ENCODE measurements at places on chromosomes 16 and 17.

DNA sequence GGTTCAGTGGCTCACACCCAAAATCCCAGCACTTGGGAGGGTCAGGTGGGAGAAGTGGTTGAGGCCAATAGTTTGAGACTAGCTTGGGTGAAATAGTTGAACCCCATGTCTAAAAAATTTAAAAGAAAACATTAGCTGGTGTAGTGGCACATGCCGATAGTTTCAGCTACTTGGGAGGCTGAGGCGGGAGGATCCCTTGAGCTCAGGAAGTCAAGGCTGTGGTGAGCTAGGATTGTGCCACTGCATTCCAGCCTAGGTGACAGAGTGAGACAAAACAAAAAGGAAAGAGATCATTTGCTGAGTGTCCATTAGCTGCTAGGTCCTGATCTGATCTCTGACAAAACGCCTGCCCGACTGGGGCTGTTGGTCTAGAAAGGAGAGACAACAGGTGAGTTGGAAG lies 14.1 kb upstream of the DBNDD1 start:
- no peak for DNase-seq

- DNase-seq: no peak
Observed at GRCh38 chr17:77282524-77283515, 142.1 kb downstream of the SEC14L1 start.

DNA sequence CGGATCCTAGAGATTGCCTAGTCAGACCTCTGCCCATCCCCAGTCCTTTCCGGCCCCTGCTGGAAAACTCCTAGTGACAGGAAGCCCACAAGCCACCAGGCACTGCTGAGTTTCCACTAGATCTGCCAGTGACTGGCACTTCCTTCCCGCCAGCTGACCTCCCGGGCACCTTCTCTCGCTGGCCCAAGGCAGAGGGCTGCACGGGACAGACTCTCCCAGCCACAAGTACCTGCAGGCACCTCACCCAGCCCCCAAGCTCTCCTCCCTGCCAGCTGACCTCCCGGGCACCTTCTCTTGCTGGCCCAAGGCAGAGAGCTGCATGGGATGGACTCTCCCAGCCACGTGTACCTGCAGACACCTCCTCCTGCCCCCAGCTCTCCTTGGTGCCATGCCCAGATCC lies 66.3 kb upstream of the DOC2B start:
- no peak for DNase-seq

GRCh38 chr17:59964482-59965328 lies at the start of gene RNFT1:
RNFT1 (minus strand) TSS chr17:59964740; CDS start chr17:59964663, 77 bp downstream.
- peak; percentile 73 for DNase-seq

- no peak for DNase-seq
Observed at GRCh38 chr16:86198206-86199118, 299.5 kb downstream of the IRF8 start.

GRCh38 chr17:4364622-4365041 lies 1.8 kb downstream of the UBE2G1 start:
- DNase-seq: no peak

DNA sequence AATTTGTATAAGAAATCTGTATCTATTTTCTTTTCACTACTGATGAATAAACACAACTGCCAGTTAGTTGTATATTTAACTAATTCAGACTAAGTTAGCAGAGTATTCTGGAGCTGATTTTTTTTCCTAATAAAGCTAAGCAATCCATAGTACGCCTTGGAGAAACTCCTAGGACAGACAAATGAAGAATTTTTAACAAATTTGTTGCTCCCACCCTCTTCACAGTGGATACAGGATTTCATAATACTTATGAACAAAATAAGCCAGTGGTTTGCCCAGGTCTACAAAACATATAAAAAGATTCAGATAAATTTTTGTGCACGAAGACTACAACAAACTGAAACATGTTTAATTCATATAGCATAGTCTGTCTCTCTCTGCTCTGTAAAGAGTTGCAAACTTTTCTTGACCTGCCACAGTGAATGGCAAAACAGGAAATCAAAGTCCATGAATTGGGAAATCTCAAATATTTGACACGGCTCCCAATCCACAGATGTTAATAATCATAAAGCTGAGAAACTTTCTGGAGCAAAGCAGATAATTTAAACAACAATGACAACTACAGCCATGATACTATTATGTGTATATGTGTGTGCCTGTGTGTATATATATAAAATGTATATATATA lies 594 bp upstream of the ABCA6 start:
- DNase-seq: no peak

DNA sequence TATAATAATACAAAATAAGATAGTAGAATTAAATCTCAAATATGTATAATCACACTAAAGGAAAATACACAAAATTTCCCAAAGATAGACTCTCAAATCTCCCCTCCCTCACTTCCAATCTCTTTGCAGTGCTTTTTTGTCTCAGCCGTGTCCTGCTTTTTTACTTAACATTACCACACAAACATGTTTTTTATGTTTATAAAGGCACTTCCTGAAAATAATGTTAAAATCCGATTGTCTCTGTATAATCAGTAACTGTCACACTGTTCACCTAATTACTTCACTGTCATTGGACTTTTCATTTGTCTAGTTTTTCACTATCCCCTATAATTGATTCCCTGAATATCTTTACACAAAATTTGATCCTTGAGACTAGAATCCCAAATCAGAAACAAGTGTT lies 38.2 kb upstream of the ALDH3A2 start:
- DNase-seq: no peak

DNA sequence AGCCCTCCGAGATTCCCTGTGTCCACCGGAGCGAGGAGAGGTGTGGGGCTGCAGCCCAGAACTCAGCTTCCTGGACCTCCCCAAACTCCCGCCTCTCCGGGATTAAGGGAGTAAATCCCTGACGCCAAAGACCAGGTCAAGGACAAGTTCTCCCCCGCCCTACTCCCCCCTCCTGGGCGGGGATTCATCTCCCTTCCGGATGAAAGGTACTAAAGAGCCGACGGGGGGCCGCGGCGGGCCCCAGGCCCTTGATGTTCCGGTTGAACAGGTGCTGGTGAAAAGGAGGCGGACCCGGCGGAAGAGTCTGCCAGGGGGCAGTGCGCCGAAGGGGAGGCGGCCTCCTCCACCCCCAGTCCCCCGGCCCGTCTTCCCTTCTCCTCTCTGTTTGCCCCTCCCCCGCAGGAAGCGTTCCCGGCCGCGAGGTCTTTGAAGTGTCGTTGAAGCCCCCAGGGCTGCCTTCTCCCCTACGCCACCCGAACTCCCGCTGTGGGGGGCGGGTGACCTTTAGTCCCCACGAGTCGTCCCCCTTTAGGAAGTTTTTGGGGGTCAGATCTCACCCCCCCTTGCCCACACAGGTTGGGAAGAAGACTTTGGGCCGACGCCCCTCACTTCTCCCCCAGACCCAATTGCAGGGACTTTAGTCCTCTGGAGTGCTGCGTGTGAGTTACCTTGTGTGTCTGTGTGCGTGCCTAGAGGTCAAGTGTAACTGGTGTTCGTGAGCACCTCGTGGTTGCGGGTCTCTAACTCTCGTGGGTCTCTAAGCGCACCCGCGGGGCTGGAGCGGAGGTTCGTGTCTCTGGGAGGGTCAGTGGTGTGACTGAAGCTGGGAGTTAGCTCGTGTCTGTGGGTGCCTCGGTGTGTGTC lies 1.1 kb upstream of the MLLT6 start:
- no peak for DNase-seq

DNA sequence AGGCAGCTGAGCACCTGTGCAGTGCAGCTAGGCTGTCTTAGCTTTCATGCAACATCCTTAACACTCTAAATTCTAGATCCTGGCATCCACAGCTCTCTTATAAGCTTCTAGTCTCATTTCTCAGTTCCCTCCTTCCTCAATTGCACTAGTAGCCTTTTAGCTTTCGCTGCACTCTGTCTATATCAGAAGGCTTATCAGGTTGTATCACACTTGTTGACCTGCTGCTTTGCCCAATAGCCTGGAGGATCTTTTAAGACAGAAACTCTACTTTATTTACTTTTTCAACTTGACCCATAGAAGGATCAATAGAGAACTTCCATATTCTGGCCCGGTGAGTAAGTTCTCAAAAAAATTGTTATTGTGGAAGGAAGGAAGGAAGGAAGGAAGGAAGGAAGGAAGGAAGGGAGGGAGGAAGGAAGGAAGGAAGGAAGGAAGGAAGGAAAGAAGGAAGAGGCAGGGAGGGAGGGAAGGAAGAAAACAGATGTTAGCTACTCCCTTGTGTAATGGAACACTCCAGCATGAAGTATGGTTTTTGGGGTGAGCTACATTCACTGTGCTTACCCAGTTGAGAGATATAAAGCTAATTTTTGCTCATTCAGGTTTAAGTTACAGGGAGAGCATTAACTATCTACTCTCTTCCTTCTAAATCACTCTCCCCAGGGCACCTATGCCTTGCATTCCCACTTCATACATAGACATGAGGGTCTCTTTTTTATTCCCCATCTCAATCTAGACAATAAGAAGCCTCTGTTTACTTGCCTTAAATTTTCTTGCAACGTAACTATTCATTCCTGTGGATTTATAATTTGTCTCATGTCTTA lies 361.1 kb downstream of the SHISA9 start:
- DNase-seq: no peak

DNA sequence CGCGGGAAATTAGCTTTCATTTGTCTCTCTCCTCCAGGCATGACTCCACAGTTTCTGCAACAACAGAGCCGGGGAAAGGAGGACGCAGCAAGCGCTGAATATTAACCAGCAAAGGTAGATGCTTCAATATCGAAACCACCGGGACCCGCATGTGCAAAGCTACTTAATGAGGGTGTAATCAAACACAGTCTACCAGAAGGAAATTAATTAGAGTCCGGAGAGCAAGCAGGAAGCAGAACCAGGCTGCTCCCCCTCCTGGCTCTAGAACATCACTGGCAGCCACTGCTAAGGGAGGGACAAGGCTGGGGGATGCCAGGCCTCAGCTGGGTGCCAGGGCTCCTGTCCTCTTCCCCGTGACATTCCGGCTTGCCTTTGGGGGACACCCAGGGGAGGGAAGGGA lies 21.7 kb downstream of the LRRC75A start:
- DNase-seq: no peak

DNA sequence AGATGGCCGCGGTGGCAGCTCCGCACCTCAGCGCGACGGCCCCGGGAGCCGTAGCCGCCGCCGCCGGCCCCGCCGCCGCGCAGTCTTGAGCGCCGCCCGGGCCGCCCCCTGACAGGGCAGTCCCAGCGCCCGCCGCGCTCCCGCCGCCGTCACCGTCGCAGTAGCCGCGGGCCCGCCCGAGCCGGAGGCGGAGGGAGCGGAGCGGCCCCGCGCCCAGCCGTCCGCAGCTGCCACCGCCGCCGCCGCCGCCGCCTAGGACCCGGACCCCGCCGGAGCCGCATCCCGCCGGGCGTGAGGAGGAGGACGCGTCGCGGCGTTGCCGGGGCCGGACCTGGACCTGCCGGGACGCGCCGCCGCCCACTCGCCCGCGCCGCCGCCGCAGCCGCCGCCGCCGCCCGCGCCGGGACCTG lies 218 bp downstream of the TNRC6C start:
- DNase-seq: no peak

DNA sequence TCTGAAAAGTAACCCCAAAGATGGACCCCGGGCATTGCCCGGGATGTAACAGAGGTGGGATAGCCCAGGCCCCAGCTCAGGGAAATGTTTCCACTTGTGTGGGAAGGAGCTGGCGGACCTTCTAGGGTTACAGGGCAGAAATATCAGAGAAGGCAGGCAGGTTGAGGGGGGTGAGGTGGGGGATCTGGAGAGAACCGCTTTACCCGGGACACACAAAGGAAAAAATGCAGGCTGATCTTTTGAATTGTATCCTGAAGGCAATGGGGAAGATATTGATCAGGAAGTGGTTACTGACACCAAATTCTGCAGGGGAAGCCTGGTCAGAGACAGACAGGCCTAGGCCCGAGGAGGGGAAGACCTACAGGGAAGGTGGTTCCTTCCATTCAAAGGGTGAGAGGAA lies 3.5 kb downstream of the SLC47A1 start:
- DNase-seq: no peak

GRCh38 chr17:7982173-7982572 lies 20.2 kb upstream of the GUCY2D start:
- no peak for DNase-seq

DNA sequence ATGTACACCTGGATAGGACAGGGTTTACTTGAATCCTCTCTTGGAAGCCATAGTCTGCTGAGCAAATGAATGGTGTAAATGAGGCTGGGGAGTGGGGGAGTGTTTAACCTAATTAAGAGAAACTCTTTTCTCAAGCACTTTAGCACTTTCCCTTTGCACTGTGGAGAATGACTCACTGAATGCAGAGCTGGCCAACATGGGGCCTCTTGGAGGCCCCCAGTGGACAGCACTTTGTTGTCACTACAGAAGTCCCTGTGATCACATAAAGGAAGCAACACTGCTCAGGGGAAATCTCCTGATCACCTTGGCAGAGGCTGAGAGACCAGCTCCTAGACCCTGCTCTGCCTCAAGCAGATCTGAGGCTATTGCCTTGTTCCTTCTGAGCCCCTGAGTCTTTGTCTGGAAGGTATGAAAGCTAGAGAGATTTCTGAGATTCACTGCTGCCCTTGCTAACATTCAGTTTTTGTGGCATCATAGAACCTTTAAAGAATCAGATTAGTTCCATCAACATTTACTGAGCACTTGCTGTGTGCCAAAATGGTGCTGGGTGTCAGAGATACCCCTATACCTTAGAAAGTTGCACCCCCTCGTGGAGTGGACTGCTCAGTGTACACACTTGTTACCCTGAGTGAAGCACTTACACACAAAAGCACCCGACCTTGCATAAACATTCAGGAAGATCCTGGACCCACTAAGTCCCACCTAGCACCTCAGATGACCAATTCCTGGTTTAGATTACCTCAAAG lies 230.1 kb upstream of the CCL2 start:
- DNase-seq: no peak

GRCh38 chr16:57803134-57803990 lies 1.1 kb upstream of the KIFC3 start:
- DNase-seq: no peak

GRCh38 chr16:81453091-81453728 lies 8.6 kb downstream of the CMIP start:
- no peak for DNase-seq

GRCh38 chr17:28534740-28535375 lies 17.6 kb downstream of the UNC119 start:
- DNase-seq: no peak

- no peak for DNase-seq
Observed at GRCh38 chr17:40538019-40538935, 27.0 kb downstream of the CCR7 start.

- DNase-seq: no peak
Observed at GRCh38 chr17:63382826-63383225, 63.3 kb downstream of the CYB561 start.

GRCh38 chr16:70512456-70512855 lies 10.9 kb downstream of the COG4 start:
- no peak for DNase-seq

- DNase-seq: no peak
Observed at GRCh38 chr17:77165577-77165976, 24.8 kb downstream of the SEC14L1 start.

- DNase-seq: no peak
Observed at GRCh38 chr17:78526231-78527025, 50.8 kb downstream of the DNAH17 start.
